G401 (cell line): ENCODE measurements at places on chromosomes 2 and 18. TPM values are rescaled to one million over a fixed set of nuclear protein-coding genes. Genes with fewer than 3 reads are reported as not detected.

Gene SCG2
- total RNA-seq = 2.9 and 3.4 TPM in 2 replicates

Gene CNNM3
- total RNA-seq = 15.9 and 16.6 TPM in 2 replicates

DNA sequence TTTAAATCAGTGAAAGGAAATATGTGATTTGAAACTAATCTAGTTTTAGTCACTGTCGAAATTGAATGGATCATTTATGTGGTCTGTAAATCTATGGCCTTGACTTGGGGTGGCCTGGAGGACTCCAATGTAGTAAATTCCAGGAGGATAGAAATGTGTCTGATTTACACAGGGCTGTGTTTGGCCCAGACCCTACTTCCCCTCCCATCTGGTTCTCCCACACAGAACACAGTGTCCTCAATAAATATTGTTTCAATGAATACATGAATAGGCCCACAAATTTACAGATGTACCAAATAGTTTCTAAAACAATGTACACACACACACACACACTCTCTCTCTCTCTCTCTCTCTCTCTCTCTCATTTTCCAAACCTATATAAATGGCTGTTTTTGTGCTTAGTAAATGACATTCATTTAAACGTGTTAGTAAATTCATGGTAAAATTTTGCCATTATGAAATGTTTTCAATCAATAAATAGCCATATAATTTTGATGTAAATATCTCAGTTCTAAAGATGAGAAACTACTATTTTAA lies 1.9 kb downstream of the CCDC68 start:
- DNase-seq = no peak

DNA sequence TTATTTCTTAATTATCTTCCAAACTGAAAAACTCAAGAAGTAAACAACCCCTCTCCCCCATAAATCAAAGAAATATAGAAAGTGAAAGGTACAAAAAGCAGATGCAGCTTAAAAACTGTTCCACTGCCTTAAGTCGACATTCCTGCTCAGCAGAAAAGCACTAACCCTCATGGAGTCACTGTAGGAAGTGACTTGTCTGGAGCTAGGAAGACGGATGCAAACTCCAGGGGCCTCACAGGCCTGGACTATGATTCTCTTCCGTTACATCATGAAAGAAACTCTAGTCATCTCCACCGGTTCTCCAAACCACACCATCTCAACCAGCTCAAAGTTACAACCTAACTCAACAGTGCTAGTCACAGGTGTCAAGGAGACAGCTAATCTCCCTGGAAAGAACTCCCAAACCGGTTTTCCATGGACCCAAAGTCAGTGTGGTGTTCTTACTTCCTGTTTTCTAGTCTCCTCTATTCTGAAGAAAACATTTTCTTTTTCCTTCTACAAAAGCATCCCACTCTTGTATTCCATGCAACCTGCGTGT lies 128.4 kb downstream of the PIEZO2 start:
- no peak for DNase-seq

DNA sequence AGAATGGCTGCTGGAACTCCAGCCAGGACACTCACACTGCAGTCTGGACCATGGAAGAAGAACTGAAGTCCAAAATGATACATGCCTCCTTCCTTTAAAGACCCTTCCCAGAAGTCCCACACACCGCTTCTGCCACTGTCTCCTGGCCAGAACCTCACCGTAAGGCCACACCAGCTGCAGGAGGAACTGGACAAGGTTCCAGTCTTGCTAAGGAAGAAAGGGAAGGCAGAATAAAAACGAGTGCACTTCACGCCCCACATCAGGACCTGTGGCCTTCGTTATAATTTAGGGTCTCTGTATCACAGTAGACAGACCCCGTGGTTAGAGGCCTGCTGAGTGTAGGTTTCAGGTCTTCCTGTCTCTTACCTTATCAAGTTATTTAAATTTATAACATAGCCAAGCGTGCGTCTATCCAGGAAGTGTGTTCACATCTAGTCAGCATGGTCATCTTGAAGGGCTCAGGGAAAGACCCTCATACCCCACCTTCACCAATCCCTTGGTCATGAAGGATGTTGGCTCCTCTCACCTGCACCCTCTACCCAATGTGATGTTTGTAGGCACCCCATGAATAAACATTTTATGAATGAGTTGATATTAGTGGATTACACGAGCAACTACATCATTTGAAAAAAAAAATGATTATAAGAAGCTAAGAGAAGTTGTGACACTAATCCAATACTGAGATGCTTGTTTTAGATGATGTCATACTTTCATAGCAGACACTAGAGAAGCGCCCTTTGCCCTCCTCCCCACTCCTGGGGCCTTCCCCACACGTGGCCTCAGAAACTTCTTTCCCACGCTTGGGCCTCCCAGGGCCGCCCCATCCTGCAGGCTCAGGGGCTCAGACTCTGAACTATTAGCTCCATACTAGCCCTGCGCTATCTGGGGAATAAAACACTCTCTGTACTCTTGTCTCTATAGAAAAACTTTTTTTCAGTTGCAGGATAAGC lies 157.6 kb downstream of the FAM210A start:
- no peak for DNase-seq

DNA sequence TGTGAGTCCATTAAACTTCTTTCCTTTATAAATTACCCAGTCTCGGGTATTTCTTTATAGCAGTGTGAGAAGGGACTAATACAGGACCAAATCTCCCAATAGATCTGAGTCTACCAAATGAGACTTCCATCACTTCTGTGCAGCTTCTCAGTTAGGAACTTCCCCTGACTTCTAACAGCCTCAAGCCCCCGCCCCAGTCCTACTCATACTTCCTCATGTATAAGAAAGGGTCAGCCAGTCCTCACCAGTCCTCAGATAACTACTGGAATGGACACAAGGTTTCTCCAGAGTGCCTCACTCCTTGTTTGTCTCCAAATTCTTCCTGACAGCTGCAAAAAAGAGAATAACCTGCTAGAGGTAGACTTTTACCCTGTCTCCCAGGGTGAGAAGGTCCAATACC lies 19.5 kb downstream of the TTC32 start:
- DNase-seq = no peak

GRCh38 chr2:152171718-152172117 lies 3.8 kb downstream of the STAM2 start:
- DNase-seq = no peak

- no peak for DNase-seq
These were observed 856 bp downstream of the TIA1 start for GRCh38 chr2:70247364-70248180.

- DNase-seq = no peak
These were observed 531.9 kb downstream of the CCDC85A start for GRCh38 chr2:56715683-56716082.
